ENCODE measurements at places on chromosomes 7 and 10. TPM values are rescaled to one million over a fixed set of nuclear protein-coding genes. Genes with fewer than 3 reads are reported as not detected.

The CCNJ gene
- polyA plus RNA-seq: 8.2 TPM

DNA sequence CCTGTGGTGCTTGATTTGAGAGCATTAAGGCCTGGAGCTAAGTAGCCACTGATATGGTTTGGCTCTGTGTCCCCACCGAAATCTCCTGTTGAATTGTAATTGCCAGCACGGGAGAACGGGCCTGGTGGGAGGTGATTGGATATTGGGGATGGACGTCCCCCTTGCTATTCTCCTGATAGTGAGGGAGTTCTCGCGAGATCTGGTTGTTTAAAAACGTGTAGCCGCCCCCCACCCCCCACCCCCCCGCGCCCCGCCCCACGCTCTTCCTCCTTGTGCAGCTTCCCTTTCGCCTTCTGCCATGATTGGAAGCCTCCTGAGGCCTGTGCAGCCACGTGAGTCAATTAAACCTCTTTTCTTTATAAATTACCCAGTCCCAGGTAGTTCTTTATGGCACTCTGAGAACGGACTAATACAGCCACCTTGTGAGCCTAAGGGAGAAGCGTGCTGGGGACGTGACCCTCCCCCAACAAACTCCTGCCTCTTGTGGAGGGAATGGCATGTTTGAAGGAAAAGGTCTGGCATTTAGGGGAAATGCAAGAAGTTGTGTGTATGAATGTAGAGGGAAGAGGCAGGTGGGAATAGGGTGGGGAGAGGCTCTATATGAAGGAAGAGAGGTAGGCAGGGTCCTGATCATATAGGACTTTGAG is 118.0 kb upstream of the KMT2C start:
- H3K27me3 ChIP-seq: no peaks in the 10 kb centered on the region
- no peaks in the 10 kb centered on the region for H3K4me1 ChIP-seq
- no peak overlapping the region for H3K4me3 ChIP-seq
- H3K36me3 ChIP-seq: no peaks in the 10 kb centered on the region
- DNase-seq: no peak
- no peak overlapping the region for H3K27ac ChIP-seq

DNA sequence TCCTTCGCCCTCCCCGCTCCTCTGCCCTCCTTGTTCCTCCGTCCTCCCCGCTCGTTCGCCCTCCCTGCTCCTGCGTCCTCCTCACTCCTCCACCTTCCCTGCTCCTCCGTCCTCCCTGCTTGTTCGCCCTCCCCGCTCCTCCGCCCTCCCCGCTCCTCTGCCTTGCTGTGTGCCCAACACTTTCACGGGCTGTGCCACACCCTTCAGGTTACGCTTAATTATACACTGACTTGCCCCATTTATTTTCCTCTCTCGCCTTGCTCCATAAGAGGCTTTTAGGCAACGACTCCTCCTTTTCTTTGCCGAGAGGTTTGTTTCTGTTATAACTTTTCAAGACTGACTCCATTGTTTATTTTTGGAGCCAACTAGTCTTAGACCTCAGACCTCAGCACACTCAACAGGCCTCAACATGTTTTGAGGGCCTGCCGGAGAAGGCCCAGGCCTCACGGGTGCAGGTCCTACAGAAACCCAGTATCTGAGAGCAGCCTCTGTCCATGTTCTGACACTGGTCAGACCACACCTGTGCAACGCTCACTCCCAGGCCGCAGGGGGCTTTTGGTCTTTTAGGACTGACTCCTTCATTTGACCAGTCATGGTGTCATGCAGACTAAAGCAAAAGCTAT is 18.2 kb upstream of the PRKAG2 start:
- H3K36me3 ChIP-seq: no peaks in the 10 kb centered on the region
- H3K4me1 ChIP-seq: peaks cover 7% of the 10 kb centered on the region
- no peak for DNase-seq
- no peak overlapping the region for H3K27ac ChIP-seq
- H3K4me3 ChIP-seq: no peak overlapping the region

GRCh38 chr10:128028508-128029289 is 97.5 kb downstream of the MKI67 start:
- H3K4me3 ChIP-seq: no peak overlapping the region
- no peaks in the 10 kb centered on the region for H3K4me1 ChIP-seq
- no peak overlapping the region for H3K27ac ChIP-seq
- H3K27me3 ChIP-seq: peaks cover 16% of the 10 kb centered on the region
- no peaks in the 10 kb centered on the region for H3K36me3 ChIP-seq

DNA sequence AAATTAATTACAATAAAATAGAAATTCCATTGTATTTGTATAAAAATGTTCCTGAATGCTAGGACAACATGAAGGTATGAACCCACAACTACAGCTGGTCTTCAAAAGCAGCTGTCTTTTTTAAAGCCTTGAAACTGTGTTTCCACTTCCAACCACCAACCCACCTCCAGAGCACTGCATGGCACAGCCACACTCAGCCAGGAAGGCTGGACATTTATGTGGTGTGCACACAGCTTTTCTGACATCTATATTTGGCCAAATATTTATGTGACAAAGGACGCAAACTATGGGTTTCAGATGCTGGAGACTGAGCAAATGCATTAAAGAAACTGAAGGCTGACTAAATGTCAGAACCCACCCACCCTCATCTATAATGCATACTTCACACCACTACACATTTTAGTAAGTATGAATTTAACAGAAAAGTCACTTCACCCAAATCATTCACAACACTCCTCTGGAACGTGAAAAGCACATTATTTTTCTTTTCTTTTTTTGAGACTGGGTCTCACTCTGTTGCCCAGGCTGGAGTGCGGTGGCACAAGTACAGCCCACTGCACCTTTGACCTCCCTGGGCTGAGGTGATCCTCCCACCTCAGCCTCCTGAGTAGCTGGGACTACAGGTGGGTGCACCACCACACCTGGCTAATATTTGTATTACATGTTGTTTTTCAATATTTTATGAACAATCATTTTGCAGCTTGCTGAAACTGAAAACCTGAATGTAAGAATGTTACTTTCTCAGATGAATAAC is 27.9 kb upstream of the DAGLB start:
- no peaks in the 10 kb centered on the region for H3K27me3 ChIP-seq
- H3K36me3 ChIP-seq: peaks cover 30% of the 10 kb centered on the region
- no peak overlapping the region for H3K4me3 ChIP-seq
- DNase-seq: no peak
- no peaks in the 10 kb centered on the region for H3K4me1 ChIP-seq

Measured in keratinocyte (primary cell).